ENCODE measurements at places on chromosomes 3 and 15.
A peak's percentile ranks its signal among the peaks of the same experiment; 100 is the strongest.

- DNase-seq = no peak
These were observed 23.5 kb upstream of the SLC4A7 start for GRCh38 chr3:27507515-27508266.

DNA sequence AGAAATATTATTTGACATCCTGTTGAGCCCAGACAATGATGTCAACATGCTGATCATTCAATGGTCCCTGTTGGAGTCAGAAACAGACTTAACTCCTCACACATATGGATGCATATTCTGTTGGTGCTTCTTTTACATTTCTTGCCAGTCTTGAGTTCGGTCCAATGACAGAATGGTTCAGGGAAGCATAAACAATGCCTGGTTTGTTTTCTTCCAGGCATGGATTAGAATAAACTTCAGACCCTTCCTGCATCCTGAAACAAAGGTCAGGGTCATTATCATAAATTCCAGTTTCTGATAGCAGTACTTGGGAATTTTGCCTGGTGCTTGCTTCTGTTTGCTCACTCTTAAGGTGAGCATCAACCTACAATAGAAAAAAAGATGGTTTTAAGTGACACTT lies 33.3 kb downstream of the BTLA start:
- DNase-seq = no peak

GRCh38 chr3:19917167-19917566 lies 16.9 kb downstream of the EFHB start:
- no peak for DNase-seq

DNA sequence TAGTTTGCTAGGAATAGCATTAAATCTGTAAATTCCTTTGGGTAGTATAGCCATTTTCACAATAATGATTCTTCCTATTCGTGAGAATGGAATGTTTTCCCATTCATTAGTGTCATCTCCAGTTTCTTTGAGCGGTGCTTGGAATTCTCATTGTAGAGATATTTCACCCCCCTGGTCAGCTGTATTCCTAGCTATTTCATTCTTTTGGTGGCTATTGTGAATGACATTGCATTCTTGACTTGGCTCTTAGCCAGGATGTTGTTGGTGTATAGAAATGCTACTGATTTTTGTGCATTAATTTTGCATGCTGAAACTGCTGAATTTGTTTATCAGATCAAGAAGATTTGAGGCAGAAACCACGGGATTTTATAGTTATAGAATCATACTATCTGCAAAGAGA lies 690.5 kb upstream of the ALCAM start:
- DNase-seq = no peak

GRCh38 chr15:37106490-37107001 lies 6.2 kb upstream of the MEIS2 start:
- DNase-seq = no peak

GRCh38 chr15:36879568-36880222 lies 220.7 kb downstream of the MEIS2 start:
- DNase-seq = no peak

DNA sequence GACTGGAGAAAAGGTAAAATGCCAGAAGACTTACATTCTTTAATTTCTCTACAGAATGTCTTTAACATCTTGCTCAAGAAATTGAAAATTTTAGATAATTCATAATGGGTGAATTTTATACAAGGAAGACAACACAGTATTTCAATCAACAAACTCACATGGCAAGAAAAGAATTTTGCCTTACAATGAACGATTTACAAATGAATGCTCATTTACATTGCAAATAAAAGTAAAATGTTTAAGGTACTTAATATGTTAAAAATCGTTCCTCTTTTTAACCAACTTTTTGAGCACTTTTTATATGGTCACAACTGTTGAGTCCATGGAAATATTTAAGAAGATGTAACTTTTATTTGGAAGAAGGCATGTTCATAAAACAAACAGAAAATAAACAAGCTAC lies 174.8 kb upstream of the UBE2E2 start:
- DNase-seq = no peak

DNA sequence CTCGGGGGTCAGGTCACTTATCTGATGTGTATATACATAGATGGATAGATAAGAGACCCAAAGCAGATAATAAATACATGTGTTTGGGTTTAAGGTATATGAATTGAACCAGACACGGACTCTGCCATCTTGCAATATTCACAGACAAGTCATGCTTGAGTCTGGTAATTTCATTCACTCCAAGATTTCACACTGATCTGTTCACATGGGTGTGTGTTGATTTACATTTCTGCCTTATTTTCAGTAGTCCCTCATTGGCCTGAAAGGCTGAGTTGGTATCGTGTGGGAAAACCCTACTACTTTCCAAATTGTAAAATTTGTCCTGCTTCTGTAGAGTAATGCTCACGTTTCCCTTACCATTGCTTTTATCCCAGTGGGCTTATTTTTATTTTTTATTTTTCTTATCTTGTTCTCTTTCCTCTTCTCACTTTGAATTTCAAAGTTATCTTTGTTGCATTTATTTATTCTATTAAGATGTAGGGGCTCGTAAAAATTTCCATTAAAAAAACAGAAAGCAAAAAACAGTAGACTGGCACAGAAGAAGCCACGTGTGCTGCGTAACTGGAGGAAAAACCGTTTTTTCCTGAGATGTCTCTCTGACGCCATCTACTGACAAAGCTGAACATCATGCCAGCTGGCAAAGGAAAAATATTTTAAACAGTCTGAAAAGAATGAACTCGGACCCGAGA lies 10.8 kb upstream of the MFSD1 start:
- DNase-seq = no peak

DNA sequence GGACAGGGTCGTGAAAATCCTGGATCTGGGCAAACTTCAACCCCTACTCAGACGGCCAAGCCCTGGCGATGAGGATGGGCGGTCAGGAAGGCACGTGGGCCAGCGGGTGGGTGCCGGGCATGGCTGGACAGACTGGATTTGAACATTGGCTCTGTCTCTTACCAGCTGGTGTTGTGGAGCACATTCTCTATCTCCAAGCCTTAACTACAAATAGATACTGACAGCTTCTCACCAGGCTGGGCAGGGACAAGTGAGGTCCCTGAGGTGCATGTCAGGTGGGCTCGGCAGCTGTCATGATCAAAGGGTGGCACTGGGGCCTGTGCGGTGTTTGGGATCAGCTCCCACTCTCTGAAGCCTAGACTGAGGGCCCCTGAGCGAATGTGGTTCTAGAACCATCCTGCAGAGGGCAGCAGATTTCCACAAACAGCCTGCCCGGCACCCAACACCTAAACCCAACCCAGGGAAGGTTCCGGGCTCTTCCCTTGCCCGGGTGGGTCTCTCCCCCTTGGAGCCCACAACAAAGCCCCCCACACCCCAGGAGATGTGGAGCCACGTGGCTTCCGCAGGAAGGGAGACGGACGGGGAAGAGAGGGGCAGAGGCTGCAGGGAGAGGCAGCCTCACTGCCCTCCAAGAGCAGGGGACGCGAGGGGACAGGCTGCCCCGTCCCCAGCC lies 58.4 kb downstream of the RGMA start:
- peak; percentile 87 for DNase-seq

- DNase-seq = no peak
These were observed 9.4 kb downstream of the TGFBR2 start for GRCh38 chr3:30615615-30616346.

DNA sequence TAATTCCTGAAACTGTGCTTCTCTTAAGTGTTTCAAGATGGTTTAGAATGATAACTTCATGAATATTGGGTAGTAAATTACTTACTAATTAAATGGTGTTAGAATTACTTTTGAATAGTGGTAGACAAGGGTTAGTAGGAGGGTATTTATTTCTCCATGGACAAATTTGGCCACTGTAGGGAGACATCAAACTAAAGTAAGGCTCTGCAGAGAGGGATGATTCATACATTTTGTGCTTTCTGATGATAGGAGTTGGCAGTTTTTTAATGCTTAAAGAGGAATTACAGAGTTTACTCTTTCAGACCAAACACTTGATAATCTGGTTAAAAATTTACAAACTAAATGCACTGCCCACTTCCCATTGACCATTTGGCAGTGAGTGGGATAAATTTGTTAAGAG lies 127.6 kb downstream of the NAALADL2 start:
- no peak for DNase-seq

DNA sequence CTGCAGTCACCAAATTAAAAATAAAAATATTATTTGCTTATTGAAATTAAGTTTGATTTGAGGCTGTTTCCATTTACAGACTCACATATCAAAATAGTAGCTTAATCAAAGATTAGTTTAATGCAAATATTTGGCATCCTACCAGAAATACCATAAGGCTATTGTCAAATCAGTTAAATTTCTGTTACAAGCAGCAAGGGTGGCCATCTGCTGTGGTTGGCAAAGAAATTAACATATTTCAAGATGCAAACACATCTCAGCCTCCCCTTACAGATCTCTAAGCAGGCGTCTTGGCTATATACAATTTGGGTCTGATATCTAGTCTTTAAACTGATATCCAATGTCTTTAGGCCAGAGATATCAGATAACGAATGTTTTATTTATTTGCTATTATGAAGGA lies 83.2 kb upstream of the NEDD4 start:
- no peak for DNase-seq
